ENCODE measurements at places on chromosomes 5 and 9.

- DNase-seq, result no peak
Measured at GRCh38 chr5:174723315-174723978, 935 bp upstream of the MSX2 start.

DNA sequence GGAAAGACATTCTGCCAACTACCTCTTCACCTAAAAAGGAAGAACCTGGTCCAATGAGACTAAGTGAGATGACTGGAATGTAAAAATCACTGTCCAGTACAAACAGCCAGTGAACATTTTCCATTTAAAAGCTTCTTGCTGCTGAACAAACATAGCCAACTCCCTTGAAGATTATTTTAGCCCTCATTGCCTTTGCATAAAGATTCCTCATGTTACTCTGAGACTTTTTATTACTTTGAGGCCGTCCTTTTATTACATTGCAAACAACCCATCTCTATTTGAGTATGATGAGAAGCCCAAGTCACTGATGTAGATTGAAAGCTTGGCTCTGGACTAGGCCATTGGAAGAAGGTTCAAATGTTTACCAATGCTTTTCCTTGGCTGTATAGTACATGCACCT, 649.8 kb downstream of the CETN3 start:
- no peak for DNase-seq

DNA sequence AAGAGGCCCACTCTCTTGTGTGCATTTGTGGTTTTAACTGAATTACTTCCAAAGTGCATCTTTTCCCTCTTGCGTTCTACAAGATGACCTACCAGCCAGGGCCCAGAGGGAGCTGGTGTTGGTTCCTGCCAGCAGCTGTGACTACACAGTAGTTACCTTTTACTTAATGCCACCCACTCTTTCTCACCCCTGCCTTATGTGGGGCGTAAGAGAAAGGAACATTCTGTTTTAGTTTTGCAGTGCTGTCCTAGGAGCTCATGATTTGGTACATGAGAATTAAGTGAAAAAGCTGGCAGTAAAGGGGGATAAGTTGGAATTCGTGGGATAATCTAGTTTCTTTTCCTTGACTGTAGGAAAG, 45.4 kb downstream of the RCL1 start:
- no peak for DNase-seq

GRCh38 chr9:21994556-21995005, at the start of gene CDKN2B-AS1:
TSS of gene CDKN2B-AS1 (plus strand) at chr9:21994791.
- DNase-seq, result no peak

GRCh38 chr5:123756318-123756665, 244.3 kb downstream of the CSNK1G3 start:
- no peak for DNase-seq

DNA sequence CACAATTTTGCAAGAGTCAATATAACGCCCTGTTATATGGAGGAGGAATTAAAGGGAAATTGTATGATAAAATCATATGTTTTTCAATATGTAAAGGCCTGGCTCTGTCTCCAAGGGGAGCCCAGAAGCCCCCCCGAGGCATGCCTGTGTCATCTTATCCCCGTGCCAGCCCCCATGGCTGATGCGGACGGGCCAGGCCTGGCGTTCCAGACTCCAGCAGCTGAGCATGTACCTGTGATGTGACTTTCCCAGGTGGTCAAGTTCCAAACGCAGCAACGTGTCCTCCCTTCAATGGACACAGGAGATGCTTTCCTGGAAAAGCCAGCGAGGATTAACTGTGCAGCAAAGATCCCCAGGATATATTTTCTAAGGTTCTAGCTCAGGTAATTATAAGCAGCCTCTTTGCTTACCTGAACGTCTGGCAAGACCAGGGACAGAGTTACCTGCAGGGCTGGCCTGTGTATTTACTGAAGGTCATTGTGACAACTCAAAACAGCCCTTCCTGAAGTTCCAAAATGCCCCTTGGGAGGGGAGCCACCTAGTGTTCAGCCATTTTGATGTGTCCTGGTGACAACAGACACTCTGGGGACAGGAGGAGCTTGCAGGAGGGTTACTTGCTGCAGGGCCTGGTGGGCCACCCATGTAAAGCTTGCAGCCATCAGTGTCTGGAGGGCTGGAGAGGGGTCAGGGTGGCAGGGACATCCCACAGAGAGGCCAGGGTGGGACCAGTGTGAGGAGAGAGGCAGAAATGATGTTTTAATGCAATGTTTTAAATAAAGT, 53.3 kb upstream of the RNU6ATAC start:
- no peak for DNase-seq

GRCh38 chr9:92488681-92489550, 6.6 kb upstream of the ASPN start:
- no peak for DNase-seq

DNA sequence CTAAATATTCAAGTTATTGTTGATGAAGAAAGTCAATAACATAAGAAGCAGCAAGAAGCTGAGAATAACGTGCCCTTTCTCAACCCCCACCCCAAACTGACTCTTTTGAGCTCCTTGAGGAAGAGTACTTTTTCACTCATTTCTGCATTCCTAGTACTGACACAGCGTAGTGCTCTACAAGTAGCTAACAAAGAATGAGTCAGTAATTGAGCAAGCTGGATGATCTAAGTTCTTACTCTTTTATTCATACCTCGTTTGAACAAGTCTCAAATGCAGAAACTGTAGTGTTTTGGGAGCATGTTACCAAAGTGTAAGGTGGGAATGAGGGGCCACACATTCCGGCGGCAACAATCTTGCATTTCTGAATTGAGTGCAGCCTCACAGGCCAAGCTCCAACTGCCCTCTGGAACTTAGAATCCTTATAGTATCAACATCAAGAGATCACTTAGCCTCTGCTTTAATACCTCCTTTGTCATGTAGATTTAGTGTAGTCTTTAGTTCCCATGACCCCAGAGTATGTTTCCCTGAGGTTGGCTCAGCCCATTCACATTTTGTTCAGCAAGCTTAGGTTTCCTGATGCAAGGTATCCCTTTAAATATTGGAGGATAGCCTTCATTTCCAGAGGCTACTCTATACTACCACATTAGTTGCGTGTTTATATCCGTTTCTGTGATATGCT, 152.0 kb downstream of the PRR16 start:
- DNase-seq, result peak; percentile 59

- no peak for DNase-seq
Measured at GRCh38 chr5:142644127-142644526, 41.8 kb downstream of the FGF1 start.

GRCh38 chr5:69043655-69043996, 50.2 kb upstream of the SLC30A5 start:
- DNase-seq, result no peak

GRCh38 chr9:106675780-106676179, 187.2 kb upstream of the ZNF462 start:
- DNase-seq, result no peak

GRCh38 chr5:124746916-124747790, 714 bp upstream of the ZNF608 start:
- no peak for DNase-seq

GRCh38 chr9:114383521-114384231, 4.1 kb downstream of the AKNA start:
- no peak for DNase-seq

DNA sequence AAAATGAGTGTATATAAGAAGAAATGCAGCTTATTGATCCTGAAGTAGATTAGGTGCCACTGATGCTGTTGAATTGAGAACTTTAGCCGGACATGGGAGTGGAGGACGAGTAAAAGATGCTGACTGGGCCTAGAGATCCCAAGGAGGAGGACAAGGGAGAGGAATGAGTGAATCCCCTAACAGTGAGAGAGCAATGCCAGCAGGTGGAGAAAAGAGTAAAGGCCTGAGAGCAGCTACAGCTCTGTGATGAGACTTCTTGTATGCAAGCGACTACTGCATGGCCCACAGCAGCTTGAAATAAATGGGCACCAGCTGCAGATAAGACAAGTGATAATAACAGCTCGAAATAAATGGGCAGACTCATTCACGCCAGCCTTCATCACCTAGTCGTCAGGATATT, 44.5 kb upstream of the JMY start:
- peak; percentile 11 for DNase-seq

- DNase-seq, result no peak
Measured at GRCh38 chr5:107320846-107321245, 349.9 kb downstream of the EFNA5 start.
